Cardiac septum (tissue), 1 donor: ENCODE measurements at places on chromosomes 5 and 9.

- no peak for DNase-seq
These were observed 517.0 kb downstream of the CCDC171 start for GRCh38 chr9:16069671-16070454.

DNA sequence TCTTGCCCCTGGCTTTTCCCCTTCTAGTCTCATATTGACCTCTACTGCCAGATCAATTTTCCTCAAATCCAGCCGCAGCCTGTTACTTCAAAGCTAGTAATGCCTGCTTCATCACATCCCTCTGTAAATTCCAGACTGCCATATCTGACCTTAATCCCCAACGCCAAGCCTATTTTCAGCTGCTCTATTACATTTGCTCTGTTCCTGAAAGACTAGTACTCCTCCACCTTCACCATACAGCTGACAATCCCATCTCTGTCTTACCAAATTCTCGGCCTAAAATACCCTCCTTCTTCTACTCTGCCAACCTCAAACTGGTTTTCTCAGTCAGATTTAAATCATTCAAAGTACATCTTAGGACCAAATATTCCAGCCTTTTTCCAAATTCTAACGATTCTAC is 420.2 kb downstream of the RAB3C start:
- DNase-seq: no peak

DNA sequence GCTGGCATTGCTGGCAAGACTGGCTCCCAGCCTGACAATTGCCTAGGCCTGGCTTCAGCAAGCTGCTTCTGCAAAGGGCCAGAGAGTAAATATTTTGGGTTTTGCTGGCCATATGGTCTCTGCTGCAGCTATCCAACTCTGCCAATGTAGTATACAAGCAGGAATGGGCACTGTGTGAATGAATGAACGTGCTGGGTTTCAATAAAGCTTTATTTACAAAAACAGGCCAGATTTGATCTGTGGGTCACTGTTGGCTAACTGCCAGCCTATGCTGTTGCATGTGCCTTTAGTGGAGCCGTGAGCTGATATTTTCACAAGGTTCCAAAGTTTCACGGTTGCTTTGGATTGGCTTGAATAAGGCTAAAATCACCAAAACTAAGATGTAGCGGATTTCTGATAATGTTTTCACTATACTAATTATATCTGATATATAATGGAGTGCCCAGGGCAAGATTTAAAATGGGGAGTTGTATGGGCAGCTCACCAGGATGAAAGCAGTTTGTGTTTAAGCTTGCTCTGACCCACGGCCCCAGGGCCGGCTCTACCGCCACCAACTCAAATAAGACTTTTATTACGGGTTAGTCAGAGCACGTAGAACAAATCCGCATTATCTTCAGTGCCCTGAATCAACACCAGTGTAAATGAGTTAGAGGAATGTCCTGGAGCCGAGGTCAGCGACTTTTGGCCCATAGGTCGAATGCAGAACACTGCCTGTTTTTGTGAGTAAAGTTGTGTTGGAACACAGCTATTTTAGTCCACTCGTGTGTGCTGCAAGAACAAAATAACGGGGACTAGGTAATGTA is 98.6 kb upstream of the DAP start:
- no peak for DNase-seq

DNA sequence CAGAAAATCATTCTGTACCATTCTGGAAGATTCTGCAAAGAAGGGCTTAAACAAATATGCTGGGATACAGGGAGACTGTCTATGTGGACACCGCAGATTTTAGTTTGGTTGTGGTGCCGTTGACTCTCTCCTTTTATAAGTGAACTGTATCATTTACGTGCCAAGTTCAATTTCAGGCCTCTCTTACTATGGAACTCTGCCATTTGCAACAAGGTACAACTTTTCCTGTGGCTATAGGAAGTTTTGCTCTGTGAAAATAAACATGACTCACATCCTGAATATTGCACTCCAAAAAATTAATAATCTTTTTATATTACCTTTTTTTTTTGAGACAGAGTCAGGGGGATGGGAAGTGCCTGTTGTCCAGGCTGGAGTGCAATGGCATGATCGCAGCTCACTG is 29.7 kb upstream of the CSNK1G3 start:
- no peak for DNase-seq

DNA sequence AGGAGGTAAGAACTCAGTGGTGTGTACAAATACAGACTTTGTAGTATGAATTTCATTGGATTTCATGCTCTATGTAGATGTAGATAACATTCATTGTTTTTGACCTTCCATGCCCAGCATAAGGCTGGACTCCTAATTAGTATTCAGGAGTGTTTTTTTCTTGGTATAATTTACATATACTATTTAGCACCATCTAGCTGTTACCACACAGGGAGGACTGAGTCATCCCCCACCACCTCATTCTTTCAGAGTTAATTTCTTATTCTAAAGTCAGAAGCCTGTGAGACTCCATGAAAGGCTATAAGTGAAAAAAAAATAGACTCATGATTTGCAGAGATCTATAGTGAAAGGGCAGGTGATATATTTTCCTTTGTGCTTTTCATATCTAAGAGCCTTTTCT is 555.0 kb downstream of the PRR16 start:
- no peak for DNase-seq

GRCh38 chr5:180832638-180833068 is 28.4 kb downstream of the ZFP62 start:
- no peak for DNase-seq

GRCh38 chr5:154850255-154851062 is at the start of gene FAXDC2:
Gene FAXDC2 (minus strand): TSS chr5:154850603. CDS start chr5:154838178, 12,425 bp downstream.
- peak; percentile 89 for DNase-seq

DNA sequence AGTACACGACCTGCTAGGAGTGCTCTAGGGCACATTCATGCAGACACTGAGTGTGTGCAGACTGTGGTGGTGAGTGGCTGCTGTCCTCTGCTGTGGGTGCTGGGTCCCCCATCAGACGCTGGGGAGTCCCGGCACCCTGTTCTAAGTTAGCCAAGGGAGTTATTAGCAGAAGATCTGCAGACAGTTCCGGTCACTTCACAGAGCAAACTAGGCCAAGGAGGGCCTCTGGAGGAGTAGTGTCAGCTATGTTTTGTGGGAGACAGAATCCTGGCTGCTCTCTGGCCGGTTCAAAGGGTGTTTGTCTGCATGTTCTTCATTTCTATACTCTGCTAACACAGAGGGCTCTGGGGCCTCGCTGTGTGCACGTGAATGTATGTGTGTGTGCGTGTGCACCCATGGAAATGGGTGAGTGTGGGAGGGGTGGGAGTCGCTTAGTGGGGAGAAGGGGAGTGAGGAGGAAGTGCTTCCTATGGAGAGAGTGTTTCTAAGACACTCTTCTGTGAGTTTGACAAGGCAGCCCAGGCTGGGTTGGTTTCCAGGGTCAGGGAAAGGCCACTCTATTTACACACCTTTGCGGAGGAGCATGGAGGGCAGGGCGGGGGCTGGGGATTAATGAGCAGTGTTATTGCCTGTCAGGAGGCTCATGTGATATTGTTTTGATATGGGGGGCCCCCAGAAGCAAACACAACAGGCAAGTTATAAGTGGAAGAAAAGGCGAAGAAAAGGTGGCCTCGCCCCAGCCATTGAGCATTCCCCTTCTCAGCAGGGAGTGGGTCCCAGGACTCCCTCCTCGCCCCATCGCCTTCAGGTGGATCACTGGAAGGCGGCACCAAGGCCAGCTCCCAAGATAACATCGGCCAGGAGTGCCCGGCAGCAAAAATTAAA is 68.9 kb downstream of the MACROH2A1 start:
- DNase-seq: no peak

DNA sequence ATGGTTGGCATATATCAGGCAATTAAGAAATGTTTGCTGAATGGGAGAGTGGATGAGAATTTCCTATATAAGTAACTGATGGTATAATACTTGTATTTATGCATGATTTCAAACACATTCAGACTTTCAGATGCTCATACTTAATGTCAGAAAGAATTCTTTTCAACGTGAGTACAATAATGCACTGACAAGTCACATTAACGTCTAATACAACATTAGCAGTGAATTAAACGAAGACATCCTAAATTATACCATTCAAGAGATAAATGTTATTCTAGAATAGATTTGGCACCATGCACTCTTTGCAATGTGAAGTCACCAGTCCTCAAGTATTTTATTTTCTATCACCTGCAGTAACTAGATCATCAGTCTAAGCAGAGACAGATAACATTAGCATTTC is 712.9 kb downstream of the TLE1 start:
- no peak for DNase-seq

DNA sequence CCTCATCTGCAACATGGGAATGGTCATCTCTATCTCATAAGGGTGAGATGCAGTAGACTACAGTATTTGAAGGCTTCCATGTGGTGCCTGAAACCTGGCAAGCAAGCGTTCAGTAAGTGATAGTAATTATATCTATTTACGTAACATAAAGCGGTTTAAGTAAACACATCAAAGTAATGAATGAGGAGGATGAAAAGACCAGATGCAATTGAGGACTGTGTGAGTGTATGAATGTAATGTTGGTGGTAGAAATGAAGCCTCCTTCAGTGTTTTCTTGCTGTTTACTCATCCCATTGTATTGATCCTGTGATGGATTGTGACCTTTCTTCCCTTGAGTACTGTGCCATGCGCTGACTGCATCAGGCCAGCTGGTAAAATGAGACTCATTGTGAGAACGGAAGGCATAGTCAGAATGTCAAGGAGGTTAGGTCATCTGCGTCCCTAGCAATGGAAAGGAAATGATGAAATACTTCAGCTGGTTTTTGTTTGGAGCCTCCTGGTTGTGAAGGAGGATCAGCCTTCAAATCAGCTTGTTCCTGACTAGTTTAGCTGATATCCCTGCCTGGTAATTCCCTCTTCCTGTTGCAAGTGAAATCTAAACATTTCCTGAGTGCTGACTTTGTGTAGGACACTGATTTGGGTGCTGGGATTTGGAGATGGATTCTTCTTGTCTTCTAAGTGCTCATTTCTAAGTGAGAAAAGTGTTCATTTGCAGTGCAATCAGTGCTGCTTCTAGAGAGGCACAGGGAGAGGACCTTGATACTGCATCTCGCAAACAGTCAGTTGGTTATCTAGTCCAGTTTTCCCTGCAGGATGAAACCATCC is 35.6 kb downstream of the TNFSF8 start:
- DNase-seq: no peak

DNA sequence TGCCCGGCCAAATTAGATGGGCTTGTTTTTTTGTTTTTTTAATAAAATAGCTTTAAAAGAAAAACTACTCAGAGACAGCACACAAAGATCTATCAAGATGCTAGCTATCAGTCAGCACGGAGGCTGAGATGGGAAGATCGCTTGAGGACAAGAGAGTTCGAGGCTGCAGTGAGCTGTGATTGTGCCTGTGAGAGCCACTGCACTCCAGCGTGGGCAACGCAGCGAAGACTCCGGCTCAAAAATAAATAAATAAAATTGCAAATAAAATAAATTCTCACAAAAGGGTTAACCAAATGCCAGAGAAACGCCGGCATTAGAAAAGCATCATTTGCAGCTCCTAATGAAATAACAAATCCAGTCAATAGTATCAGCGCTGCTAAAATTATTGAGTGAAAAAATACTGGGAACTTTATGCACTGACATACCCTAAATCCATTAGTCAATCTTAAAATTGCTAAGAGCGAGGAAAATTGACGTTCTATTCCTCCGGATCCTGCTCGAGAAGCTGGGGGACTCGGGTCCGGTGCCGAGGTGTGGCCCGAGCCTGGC is 681 bp downstream of the CPLANE1 start:
- no peak for DNase-seq

GRCh38 chr9:102594241-102594640 is 400.9 kb upstream of the CYLC2 start:
- DNase-seq: no peak
